ENCODE measurements at places on chromosomes 12 and 14. TPM values are rescaled to one million over a fixed set of nuclear protein-coding genes. Genes with fewer than 3 reads are reported as not detected.

GRCh38 chr12:90151491-90152015 lies 442.9 kb upstream of the ATP2B1 start:
- no peak for ATAC-seq

GRCh38 chr12:111444925-111445725 lies 39.4 kb downstream of the SH2B3 start:
- ATAC-seq = peak; percentile 18

GRCh38 chr14:71166180-71166837 lies 259.1 kb downstream of the PCNX1 start:
- peak; percentile 56 for ATAC-seq

LGR5 gene
- total RNA-seq = 0.31 TPM

ZFHX2 gene
- 7.6 TPM for total RNA-seq

DNA sequence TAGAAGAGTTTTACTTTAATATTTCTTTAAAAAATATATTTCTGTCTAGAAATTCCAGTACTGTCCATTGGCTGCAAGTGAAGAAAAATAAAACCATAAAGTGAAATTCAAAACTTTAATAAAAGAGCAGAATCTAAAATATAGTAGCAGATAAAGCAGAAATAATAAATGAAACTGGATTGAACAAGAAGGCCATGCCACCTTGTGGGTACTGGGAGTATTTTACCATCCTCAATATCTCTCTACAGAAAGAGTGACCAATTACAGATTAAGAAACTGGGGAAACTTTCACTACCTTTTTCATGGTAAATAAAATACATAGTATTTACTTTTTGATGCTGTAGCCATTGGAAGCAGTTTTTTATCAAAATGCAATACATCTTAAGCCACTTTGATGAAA lies 220.5 kb downstream of the BCAT1 start:
- no peak for ATAC-seq

GRCh38 chr12:57149245-57149900 lies 2.0 kb upstream of the LRP1-AS start:
- ATAC-seq = peak; percentile 29

- ATAC-seq = no peak
Observed at GRCh38 chr12:58914457-58914856, 5.8 kb downstream of the LRIG3 start.

DNA sequence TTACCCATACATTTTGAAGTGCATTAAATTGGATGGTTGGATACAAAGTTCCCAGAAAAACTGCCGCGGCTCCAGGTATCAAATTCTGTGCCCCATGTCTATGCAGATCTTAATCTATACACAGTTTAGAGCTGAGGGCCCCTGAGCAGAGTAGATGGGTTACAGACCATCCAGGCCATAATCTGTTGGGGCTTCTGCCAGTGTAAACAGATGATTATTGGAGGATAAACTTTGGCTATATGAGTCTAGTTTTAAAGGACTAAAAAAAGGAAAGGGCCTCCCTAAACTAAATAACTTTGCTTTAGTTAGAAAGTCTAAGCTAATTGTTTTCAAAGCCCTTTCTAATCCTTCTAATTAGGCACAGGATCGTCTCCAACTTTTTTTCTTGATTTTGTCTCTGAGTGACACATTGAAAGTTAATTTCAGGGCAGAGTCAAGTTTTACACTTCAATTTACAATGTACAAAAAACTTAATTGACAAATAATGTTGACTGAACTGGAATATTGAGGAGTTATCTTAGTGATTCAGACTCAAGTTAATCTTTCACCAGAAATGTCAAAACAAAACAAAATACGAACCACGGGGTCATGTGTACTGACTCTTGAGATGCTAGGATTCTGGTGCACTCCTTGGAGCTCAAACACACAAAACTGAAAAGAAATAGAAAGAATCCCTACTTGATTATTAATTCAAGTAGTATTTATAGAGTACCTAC lies 133.9 kb upstream of the SCAF11 start:
- no peak for ATAC-seq

DNA sequence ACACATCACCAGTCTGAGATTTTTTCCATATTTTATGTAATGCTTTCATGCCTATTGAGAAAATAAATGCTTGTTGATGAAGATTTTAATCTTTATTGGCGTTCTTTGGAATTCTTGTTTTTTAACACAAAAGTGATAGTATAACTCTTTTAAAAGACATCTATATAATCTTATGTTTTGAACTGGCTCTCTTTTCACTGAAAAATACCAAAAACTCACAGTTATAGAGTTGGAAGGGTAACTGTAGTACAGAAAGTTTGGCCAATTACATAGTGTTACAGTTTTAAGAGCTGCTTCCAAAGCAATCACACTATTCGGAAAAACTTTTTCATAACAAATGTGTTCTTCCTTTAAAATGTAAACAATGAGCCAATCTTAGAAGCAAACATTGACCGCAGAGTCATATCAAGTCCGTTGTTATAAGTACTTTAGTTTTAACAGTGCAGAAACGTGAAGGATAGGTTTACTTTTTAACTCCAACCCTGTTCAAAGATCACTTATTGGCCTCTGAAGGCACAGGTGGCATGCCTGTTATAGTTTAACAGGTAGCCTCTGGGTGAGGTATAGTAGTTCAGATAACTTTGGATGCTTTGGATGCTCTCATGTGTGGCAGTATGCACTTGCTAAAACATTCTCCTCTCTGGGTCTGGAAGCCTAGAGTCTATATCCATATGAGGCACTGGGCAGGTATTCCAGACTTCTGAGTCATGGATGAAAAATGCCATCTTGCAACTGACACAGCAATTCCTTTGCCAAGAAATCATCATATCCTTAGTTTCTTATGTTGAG lies 12.1 kb upstream of the NTN4 start:
- peak; percentile 49 for ATAC-seq

- no peak for ATAC-seq
Observed at GRCh38 chr12:121688966-121689365, 19.5 kb upstream of the MORN3 start.

Measured in motor neuron (in vitro differentiated cells).